ENCODE measurements at places on chromosomes 4 and X. TPM values are rescaled to one million over a fixed set of nuclear protein-coding genes. Genes with fewer than 3 reads are reported as not detected.

Gene C1QTNF7
- total RNA-seq, result 2.1 TPM

Gene S100P
- total RNA-seq, result 0.52 TPM

Gene FRG2
- total RNA-seq, result not detected

Gene DDIT4L
- 61.6 TPM for total RNA-seq

Gene PDE6B
- 8.9 TPM for total RNA-seq

Gene GCNA
- 2.6 TPM for total RNA-seq

Gene EVC
- total RNA-seq, result 19.8 TPM

Gene CXCL3
- not detected for total RNA-seq

Gene AP1S2
- total RNA-seq, result 28.2 TPM

Gene REELD1
- total RNA-seq, result not detected

Gene KCTD8
- not detected for total RNA-seq

Measured in skeletal muscle tissue (tissue), 5 donors.